Regular cardiac myocyte (primary cell): ENCODE measurements at places on chromosomes 5 and 9. TPM values are rescaled to one million over a fixed set of nuclear protein-coding genes. Genes with fewer than 3 reads are reported as not detected.

The CDX1 gene
- total RNA-seq, result 0.38 and 0.56 TPM in 2 replicates

The TAF11L5 gene
- not detected in 2 replicates for total RNA-seq

The NTMT1 gene
- total RNA-seq, result 22.0 and 65.2 TPM in 2 replicates

The DAB2IP gene
- 6.1 and 20.6 TPM in 2 replicates for total RNA-seq

The IL31RA gene
- under 0.01 and 0.19 TPM in 2 replicates for total RNA-seq

The SLC9A3 gene
- total RNA-seq, result 0.77 and 1.1 TPM in 2 replicates

The SLC6A19 gene
- total RNA-seq, result not detected in 2 replicates
